ENCODE measurements at places on chromosomes 6 and 20.

DNA sequence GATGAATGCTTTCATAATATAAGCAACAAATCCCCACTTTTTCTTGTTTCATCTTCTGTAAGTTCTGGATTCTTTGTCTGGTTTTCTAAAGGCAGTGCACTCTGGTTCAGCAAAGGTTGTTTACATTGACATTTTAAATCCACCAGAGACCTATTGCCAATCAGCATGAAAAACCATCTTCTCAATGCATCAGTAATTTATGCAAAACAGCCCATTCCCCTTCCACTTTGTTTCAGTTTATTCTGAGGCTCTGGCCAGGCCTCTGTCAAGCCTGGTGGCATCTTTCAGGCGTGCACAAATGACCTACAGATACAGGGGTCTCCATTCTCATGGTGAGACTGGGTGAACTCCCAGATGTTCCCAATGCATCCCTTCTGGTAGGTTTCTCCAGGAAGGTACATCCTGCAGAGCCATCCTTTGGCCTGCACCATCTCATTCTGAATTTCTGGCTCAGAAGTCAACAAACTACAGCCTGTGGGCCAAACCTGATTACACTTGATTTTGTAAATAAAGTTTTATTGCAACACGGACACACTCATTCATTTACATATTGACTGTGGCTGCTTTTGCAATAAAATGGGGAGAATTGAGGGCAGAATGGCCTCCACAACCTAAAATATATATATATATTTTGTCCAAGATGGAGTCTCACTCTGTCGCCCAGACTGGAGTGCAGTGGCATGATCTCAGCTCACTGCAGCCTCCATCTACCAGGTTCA, 405.4 kb downstream of the PREX1 start:
- DNase-seq, result no peak

- DNase-seq, result no peak
Observed at GRCh38 chr6:17161076-17161475, 59.2 kb downstream of the STMND1 start.

DNA sequence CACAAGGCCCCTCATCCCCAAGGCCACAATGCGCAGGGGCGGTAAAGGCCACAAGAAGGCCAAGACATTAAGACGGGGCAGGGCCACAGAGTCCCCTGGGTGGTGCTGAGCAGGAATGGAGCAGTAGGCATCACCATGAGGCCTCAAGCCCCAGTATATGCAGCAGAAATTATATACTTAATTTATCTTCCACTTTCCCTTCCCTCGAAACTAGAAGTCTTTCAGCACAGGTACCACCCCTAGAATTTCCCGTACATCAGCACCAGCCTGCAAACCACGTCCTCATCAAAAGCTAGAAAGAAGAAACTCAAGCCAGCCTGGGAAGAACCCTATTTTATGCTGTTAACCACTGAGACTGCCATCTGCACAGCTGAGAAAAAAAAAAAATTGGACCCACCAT, 89.4 kb downstream of the PLG start:
- DNase-seq, result no peak

DNA sequence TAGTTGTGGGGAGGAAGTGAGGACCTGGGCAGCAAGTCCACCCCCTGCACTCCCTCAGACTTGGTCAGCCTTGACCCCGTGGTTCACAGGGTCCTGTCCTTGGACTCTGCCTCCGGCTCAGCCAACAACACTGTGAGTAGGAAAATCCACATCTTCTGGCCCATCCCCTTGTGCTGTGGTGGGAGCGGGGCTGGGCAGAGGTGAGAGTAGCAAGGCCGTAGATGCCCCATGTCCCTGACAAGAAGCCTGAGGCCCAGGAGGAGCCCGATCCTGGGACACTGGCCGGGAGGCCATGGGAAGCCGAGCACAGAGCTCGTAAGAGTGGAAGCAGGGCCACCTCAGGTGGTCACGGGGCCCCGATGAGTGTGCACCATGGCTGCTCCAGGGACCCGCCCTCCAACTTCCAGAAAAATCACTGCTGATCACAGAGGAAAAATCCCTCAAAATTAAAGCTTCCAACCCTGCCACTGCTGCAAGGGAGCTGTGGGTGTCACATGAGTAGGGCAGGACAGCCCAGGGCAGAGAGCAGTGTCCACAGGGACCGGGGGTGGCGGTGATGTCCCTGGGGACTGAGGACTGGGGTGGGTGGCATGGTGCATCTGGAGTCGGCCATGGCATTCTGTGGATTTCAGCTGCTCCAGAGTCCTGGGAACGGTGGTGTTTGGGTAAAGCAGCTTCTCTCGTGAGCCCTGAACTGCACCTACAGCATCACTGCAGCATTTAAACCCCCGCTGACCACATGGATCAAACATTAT, 189.4 kb downstream of the DLL1 start:
- DNase-seq, result no peak

DNA sequence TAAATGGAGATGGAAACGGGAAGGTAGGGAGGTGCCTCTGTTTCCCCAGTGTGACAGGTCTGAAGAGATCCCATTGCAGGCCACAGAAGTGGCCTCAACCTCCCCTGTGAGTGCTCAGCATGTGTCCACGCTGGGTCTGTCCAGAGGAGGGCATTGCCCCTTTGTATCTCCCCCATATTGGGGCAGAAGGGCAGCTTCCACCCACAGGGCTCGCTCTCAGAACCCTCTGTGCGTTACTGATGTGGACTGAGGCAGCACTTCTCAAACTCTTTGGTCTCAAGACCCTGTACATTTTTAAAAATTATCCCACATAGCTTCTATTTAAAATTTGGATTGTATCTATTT, 22.0 kb downstream of the ARFGEF3 start:
- no peak for DNase-seq

Measured in left renal cortex interstitium (tissue), 4 donors.